NCI-H2107 (cell line): ENCODE measurements at places on chromosomes 1 and 21.

GRCh38 chr1:165828103-165828668 is 772 bp downstream of the UCK2 start:
- no peak for DNase-seq

GRCh38 chr1:63920154-63921117 is 146.6 kb downstream of the ROR1 start:
- DNase-seq, result no peak

GRCh38 chr1:243850202-243850451 is at the start of gene AKT3:
TSS of gene AKT3 (minus strand) at chr1:243850243. CDS start at chr1:243843170, 7,073 bp downstream.
- DNase-seq, result no peak

GRCh38 chr1:48251821-48252220 is 29.3 kb downstream of the SLC5A9 start:
- DNase-seq, result no peak

GRCh38 chr1:11486231-11487009 is 7.5 kb downstream of the DISP3 start:
- DNase-seq, result no peak

- DNase-seq, result no peak
Observed at GRCh38 chr1:60936163-60936562, 146.2 kb upstream of the NFIA start.

GRCh38 chr1:87404296-87404695 is 75.6 kb downstream of the LMO4 start:
- no peak for DNase-seq

DNA sequence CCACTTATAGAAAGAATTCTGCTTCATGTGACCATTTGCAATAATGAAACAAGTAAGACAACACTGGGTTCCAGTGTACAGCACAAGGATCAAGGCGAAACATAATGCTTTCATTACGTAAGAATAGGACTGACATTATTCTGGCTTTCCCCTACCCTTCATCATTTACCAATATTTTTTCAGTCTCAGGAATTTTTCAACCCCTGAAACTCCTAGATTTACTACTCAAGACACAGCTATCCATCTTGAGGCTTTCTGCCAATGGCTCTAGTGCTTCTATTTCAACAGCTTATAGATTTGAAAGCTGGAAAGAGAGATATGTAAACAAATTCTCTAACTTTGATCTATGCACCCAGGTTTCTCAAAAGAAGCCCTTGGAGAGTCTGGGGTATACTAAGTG is 48.4 kb downstream of the WLS start:
- DNase-seq, result no peak

DNA sequence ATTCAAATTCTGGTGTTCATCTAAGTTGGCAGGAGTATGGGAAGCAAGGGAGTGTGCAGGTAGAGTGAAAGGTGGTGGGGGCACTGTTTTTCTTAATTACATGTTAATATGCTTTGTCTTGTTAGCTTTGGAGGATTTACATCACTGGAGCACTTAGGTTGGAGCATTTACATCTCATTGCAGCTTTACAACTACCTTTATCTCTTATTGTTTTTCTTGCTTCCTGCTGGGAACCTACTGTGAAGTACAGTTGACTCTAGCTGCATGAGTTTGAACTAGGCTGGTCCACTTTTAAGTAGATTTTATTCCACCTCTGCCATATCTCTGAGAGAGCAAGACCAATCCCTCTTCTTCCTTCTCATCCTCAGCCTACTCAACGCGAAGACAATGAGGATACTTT is 554.8 kb upstream of the B3GALT2 start:
- no peak for DNase-seq

DNA sequence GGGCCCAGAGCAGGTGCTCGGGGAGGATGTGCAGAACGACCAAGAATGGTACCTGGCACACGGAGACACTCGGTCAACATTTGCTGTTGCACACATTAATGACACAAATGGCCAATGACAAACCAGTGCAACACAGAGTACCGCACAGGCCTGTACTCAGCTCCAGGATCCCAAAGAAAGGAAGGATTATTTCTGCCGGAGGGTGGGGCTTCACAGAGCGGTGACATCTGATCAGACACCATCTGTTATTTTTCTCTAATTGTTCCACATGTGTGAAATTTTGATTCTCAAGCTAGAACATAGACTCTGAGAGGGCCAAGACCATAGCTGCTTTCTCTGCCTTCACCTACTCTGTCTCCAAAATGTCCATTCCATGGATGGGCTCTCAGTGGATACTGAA is 100.4 kb downstream of the MRPL37 start:
- DNase-seq, result no peak

DNA sequence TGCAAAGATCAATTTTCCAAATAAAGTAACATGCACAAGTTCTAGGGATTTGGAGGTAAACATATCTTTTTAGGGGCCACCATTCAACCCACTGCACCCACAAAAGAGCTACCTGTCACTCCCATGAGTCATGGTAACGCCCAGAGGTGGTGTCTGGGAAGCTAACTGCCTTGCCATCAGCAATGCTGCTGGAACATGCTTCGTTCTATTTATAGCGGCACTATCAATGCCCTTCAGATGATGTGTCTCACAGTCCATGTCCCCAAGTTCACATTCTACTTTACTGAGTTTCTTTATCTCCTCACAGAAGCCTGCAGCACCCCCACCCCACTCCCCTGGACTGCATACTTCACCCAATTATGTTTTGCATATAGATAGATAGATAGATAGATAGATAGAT is 95.4 kb downstream of the LPAR3 start:
- no peak for DNase-seq

DNA sequence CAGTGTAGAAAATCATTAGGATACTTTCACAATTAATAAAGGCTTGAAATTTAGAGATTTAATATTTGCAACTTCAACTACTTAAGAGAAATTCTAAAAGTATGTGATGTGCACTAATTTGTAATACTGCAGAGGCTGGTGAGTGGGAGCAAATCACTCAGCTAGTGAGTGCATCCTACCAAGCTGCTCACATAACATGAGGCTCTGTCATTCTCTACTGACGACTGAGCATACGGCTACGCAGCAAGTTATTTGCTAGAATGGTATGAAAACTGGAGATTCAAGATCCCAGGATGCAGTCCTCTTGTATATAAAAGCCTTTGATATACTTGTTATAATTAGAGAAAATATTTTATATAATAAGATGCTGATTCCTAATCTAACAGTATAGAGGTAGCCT is 90.1 kb downstream of the ATP1B1 start:
- DNase-seq, result no peak

DNA sequence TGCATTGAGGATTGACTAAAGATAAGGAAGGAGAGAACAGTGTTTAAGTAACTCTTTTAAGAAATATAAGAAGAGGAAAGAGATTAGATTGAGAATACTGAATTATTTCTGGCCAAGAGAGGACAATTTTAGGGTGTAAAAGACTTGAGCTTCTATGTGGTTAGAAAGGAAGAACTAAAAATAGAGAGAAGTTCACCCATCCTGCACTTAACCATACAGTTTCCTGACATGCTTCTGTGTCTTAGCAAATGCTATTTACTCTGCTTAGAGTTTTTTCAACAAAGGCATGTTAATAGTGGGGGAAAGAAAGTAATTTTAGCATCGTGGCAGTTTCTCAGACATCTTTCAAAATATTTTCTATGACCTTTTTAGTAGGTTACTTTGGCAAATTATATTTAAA is 122.8 kb upstream of the GPR52 start:
- DNase-seq, result no peak

DNA sequence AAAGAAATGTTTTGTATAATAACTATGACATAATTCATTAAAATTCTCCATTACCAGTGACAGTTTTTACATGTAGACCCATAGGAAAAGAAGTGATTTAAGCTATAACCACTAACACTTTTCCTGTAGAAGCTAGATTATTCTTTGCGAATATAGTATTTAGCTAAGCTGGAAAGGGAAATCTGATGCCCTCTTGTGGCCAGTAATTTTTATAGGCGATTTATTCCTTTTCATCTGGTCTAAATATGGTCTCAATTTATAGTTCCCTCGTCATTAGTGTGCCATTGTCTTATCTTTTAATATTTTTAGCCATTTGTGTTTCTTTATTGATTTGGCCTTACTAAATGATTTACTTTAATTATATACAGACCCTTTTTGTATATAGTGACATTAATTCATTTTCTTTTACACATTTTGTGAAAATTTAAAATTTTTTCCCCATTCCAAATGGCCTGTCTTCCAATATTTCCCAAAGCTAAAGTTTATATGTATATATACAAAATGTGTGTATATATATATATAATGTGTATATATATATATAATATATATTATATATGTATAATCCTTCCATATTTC is 26.7 kb downstream of the BTG3 start:
- DNase-seq, result peak; percentile 37

GRCh38 chr1:110292031-110292741 is 47.0 kb upstream of the RBM15 start:
- no peak for DNase-seq
